ENCODE measurements at places on chromosomes 12 and 14.

- no peak for DNase-seq
These were observed at the start of gene GALNT9 for GRCh38 chr12:132329036-132329719. Gene GALNT9, minus strand, starts transcription at chr12:132329589. Its CDS starts 386 bp downstream, at chr12:132329203.

DNA sequence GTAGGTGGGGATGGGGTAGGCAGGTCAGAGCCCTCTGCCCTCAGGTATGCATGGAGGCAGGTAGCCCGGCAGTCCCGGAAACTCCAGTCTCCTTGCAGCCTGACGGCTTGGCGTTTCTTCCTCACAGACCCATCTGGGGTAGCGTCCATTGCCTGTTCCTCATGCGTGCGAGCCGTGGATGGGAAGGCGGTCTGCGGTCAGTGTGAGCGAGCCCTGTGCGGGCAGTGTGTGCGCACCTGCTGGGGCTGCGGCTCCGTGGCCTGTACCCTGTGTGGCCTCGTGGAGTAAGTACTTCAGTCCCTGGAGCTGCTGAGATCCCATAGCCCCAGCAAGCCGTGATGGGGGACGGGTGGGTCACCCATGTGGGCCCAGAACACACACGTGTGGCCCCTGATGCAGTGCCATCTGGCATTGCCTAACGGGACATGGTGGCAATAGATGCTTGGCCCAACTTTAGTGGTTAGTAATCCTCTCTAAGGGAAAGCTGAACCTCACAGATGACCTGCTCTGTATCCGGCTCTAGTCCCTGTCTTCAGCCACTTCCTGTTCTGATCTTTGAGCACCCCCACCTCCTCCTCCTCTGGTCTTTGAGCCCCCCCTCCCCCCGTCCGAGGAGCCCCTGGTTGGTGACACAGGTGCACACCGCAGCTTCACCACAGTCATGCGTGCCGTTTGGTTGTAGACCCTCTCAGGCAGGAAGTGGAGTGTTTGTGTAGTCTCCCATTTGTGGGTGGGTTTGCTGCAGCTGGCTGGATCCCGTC is 3.7 kb downstream of the SIVA1 start:
- no peak for DNase-seq

- DNase-seq = peak; percentile 89
These were observed 567 bp downstream of the FUT8 start for GRCh38 chr14:65412856-65413738.

GRCh38 chr14:60512973-60513571 is 4.1 kb downstream of the SIX6 start:
- no peak for DNase-seq

DNA sequence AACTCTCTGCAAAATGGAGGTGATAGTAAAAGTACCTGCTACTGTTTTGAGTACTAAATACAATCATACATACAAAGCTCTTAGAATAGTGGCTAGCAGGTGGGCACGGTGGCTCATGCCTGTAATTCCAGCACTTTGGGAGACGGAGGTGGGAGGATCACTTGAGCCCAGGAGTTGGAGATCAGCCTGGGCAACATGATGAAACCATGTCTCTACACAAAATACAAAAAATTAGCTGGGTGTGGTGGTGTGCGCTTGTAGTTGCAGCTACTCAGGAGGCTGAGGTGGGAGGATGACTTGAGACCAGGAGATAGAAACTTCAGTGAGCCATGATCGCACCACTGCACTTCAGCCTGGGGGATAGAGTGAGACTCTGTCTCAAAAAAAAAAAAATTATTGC is 28.8 kb upstream of the APPL2 start:
- DNase-seq = no peak

DNA sequence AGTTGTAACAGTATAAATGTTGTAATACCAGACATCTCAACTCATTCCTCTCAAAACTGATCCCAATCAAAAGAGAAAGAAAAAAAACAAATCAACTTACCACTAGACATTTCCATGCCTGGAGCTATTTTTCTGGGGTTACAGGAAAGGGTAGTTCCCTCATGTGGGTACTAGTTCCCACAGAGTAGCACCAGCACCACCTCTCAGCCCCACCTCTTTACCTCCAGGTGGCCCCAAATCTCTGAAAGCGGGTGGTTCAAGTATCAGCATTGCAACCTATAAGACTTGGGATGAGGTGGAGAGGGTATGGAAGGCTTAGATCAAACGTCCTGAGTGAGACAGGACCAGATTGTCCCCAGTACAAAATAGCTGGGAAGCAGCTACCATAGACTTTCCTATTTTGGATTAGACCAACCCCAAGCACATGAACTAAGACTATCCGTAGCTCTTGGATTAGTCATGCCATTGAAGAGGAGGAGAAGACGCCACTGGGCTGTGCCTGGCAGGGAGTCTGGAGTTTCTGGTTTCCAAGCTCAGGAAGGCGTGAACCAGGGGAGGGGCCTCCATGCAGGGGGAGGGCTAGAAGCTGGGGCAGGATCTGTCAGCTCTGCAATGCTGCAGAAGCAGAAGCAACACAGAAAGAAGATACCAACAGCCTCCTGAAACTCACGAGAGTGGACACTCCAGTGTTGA is at the start of gene SLC39A2:
Gene SLC39A2 (plus strand): TSS at position 620 of the 693 bp plus-strand sequence. CDS start 154 bp downstream, outside the sequence.
- DNase-seq = no peak

GRCh38 chr14:94545131-94545841 is 16.0 kb upstream of the SERPINA4 start:
- no peak for DNase-seq

GRCh38 chr14:64955297-64955696 is 12.8 kb upstream of the GPX2 start:
- peak; percentile 69 for DNase-seq

GRCh38 chr14:20632448-20632830 is 9.1 kb downstream of the OR6S1 start:
- no peak for DNase-seq

DNA sequence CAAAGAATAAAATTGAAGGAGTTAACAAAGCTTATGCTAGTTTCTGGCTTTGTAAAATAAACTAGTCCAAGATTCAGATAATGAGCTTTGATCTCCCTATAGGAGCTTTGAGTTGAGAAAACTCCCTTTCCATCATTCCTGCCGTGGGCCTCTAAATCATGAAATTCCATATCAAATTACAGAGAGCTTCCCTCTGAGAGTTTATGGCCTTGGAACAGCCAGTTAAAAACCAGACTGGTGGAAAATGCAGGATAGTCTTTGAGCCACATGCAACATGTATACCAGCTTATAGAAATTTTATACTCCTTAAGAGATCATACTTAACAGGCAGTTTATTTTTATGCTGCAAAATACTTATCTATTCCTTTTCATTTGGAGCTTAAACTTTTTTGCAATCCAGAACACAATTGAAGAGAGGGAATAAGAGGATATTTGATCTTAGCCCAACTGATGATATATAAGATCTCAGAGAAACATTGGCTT is 175.8 kb upstream of the ATP2B1 start:
- DNase-seq = no peak

DNA sequence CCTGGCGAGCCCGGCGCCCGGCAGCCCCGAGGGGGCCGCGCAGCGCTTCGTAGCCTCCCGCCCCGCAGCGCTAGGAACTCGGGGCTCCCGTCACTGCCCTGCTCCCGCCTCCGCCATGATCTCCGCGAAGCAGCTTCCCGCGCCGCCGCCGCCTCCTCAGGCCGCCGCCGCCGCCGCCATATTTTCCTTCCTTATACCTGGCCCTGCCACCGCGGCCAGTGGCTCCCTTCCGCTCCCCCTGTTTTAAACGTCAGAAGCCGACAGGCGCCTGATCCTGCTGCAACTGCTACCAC is 286 bp downstream of the PPP4R3A start:
- DNase-seq = no peak

Measured in suprapubic skin (tissue), 4 donors.